ENCODE measurements at places on chromosomes 12 and 14.

DNA sequence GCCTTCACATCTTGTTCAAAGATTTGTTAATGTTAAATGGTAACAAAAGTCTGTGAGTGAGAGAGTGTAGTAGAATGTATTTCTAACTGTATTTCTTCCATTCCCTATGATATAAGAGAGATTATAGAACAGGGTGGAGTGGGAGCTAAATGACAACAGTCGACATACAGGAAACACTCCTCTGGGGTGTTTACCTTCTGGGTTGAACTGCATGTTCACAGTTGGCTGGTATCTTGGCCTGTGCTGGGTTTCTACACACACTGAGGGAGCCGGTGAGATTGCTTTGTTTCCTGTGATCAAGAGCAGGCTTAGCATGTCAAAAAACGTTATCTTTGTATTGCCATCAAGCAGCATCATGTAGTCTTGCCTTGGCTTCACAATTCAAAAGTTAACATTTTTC is 274.3 kb upstream of the FAR2 start:
- no peak for DNase-seq

GRCh38 chr12:18262514-18262913 is 1.2 kb downstream of the PIK3C2G start:
- DNase-seq: peak; percentile 29

- no peak for DNase-seq
Measured at GRCh38 chr12:27180906-27181505, 63.1 kb upstream of the STK38L start.

GRCh38 chr12:104719700-104720338 is 238.3 kb downstream of the SLC41A2 start:
- no peak for DNase-seq

GRCh38 chr14:76484355-76484754 is 108.4 kb downstream of the ESRRB start:
- DNase-seq: no peak

GRCh38 chr12:108955225-108955835 is 65.5 kb downstream of the SVOP start:
- no peak for DNase-seq

- peak; percentile 44 for DNase-seq
Measured at GRCh38 chr14:83757916-83758315, 1772.0 kb upstream of the FLRT2 start.

DNA sequence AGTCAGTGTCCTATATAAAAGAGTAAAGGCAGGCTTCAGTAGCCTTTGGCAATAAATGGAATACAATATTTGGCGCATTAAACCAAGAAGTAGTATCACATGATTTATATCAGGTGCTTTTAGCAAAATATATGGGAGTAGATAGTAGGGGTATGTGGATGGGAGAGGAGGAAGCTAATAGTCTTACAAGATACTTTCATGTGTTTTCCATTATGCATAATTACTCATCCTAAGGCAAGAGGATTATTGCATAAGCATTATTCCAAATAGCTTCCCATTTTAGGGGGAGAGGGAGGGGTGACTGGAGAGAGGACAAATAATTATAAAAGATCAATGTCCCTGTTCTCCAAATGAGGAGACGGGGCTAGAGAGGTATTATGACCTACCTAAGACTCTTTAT is 104.3 kb downstream of the DUSP6 start:
- DNase-seq: peak; percentile 50

DNA sequence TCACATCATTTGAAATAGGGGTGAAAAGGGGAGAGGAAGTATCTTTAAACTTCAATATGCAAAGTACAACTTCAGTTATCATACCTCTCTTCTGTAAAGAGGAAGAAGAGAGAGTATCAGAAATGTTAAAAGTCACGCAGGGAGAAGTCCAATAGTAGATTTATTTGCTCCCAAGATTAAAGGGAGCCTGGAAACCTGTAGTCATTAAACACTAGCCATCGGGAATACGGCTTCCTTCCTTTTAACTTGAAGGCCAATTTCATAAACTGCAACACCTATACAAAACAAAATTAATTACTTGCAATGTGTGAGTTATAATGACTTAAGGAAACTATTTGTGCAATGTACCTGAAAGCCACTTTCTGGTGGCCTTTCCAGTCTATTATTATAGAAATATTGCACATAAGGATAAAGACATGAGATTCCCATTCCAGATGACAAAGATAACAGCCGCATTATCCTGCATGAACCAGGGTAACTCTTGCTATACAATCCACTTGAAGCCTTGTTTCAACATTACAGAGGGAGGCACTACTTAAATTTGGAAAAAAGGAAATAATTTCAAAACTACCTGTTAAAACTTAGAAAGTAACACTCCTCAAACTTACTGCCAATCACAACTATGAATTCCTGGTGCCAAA is 4.6 kb downstream of the BTG1 start:
- DNase-seq: peak; percentile 44

DNA sequence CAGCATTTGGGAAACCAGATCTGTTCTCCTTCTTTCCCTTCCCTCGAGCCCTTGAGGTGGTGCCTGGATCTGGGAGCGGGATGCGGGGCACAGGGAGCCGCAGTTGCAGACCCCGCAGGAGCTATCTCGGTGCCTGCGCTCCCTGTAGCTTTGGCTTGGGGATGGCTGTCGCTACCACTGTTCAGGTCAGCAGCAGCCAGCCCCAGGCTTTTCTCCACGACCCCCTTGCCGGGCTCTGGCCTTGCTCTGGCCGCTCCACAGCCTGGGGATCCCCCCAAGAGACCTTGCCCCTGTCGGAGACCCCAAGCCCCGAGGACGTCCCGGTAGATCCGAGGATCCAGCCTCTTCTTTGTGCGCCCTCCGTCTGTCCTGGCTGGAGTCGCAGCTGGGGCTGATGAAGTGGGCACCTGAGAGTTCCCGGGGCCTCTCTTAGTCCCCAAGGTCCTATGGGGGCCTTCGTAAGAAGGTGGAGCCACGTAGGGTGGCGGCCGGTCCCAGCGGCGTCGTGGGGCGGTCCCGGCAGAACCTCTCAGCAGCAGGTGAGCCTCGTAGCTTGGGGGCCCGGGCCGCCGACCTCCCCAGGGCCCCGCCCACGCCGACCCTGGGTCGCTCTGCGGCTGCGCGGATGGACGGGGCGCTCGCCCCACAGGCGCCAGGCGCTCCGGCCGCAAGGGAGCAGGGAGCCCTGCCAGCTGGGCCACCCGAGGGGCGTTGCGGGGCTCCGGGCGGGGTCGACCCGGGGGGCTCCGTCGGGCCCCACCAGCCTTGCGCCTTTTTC is 1.3 kb downstream of the DDN start:
- no peak for DNase-seq

DNA sequence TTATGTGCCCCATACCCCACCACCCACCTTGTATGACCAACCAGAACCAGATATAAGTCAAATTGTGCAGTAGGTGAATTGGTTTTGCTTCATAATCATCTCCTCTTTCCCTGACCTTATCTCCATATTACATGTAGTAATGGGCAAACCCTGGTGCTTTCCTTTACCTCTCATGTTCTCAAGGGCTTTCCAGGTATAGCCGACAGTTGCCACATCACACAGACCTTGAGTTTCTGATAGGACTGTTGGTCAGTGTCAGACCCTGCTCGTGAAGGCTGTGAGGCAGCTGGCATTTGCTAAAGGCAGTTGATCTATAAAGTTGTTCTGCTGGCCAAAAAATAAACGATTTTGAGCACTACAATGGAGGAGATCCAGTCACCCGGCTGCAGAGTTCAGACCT is 145.9 kb downstream of the ALX1 start:
- DNase-seq: no peak

DNA sequence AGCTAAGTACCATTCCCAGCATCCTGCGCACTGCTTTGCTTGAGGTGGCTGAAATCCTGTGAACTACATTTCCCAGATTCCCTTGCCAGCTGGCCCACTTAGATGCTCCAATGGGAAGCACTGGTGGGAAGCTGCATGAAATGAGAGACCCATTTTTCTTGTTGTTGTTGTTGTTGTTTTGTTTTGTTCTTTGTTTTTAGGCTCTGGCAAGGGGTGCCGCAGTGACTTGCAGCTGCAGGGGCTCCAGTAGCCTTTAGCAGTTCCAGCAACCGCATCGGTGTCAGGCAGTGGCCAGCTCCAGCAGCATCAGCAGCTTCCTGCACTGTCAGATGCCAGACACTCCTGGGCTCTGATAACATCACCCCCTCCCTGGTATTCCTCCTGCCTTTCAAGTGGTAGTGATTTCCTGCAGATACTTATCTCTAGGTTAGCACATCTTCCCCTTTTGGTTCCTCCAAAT is 8.8 kb upstream of the EGLN3 start:
- no peak for DNase-seq

GRCh38 chr12:7269273-7269672 is 34.6 kb upstream of the ACSM4 start:
- peak; percentile 2 for DNase-seq

GRCh38 chr14:63908667-63909264 is 56.0 kb downstream of the SYNE2 start:
- DNase-seq: no peak

GRCh38 chr12:132560364-132560613 is 50.1 kb downstream of the LRCOL1 start:
- DNase-seq: peak; percentile 29

- DNase-seq: no peak
Measured at GRCh38 chr14:103909531-103910261, 18.6 kb upstream of the TDRD9 start.

- DNase-seq: peak; percentile 59
Measured at GRCh38 chr12:14366209-14367039, 942 bp downstream of the ATF7IP start.

DNA sequence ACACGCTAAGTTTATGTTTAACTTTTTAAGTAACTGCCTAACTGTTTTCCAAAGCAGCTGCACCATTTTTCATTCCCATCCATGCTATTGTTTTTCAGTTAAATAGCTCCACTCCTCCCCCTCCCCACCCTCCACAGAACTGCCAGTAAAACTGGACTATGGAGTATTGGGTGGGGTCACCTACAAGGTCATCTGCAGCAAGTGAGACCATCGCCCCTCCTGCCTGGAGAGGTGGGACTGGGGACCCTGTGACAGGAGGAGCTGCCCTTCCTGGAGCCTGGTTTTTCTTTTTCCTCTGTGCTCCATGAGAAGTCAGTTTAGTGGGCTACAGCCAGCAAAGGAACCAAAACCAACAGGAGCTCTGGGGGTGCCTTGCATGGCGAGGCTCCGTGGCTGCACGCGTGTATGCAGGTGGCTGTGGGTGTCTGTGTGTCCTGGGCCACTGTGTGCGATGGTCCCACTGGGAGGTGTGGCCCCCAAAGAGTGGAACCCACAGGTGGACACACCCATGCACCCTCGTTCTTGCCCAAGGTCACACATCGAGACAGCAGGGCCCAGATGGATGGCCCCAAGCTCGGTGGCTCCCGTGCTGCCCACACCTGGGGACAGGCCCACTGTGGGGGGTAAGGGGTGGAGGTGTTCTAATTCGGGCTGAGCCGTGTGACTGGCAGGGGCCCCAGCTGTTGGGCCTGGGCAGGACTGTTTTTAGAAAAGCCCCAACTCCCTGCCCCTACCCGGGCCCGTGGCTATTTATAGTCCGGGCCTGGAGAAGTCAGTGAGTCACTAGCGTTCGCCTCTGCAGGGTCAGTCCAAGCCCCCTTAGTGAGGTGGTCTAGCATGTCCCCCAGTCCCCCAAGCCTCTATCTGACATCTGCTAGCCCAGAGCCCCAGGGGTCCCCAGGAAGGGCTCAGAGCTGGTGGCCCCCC is 2.3 kb upstream of the ADSS1 start:
- no peak for DNase-seq

DNA sequence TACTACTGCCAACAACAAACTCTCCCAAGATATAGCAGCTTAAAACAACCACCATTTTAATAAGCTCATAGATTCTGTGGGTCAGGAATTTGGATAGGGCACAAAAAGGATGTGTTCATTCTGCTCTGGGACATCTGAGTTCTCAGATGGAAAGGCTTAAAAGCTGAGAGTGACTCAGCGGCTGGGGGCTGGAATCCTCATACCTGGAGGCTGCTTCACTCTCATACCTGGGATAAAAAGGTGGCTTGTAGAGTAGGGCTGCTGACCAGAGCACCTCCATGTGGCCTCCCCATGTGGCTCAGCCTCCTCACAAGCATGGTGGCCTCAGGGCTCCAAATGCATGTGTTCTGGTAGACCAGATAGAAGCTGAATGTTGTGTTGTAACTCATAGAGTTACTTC is 20.2 kb upstream of the PELI2 start:
- no peak for DNase-seq

- DNase-seq: no peak
Measured at GRCh38 chr14:20487396-20487725, 18.0 kb upstream of the RNASE10 start.

- DNase-seq: no peak
Measured at GRCh38 chr14:29636870-29637269, 290.8 kb downstream of the PRKD1 start.

DNA sequence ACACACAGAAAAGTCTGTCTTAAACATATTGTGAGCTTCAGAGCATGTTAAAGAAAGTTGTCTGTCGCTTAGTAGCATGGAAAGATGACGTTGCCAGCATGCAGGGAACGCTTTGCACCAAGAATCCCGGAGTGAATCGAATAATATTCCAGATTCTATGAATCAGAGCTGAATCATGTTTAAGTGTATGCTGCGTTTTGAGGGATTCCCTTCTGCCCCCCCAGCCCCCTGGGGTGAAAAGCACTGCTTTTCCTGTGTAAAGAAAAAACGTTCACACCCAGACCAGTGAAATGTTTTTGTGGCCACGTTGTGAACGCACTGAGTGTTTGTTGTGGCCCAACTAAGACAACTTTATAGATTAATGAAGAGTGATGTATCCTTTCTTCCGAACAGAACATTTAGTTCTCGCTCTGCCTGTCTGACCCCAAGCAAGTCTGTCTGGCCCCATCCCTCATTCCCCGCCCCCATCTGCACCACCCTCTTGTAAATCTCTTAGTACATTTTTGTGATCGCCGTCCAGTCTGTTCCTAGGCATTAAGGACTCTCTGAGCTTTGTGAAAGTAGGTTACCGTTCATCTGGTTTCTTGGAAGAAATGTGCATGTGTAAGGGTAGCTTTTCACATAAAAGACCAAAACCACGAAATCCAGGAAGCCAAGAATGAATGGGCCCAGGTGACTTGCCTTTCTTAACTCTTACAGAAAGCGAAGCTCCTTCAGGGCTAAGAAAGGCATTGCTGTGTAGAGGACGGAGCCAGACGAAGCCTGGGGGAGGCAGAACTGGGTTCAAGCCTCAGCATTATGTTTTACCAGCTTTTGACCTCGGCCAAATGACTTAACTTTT is 103.0 kb downstream of the SAMD4A start:
- peak; percentile 40 for DNase-seq

DNA sequence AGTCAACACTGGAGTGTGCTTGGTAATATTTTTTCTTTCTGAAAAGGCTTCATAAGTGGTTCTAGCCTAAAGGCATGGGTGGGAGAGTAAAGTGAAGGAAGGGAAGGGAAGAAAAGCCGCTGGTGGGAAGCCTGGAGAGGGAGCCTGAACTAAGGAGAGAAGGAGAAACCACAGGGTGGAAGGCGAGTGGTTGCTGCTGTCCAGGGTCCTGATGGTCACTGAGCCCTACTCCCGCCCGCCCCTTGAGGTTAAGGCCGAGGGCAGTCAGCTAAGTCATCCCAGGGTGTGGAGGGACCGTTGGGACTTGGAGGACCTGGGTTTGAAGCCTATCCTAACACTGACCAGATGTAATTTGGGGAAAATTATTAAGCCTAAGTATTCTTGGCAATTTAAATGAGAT is 189.1 kb downstream of the PIWIL1 start:
- peak; percentile 7 for DNase-seq

GRCh38 chr14:89202413-89203190 is 214.4 kb downstream of the FOXN3 start:
- DNase-seq: no peak
